Right atrium auricular region (tissue), 2 donors: ENCODE measurements at places on chromosomes 11 and 22. TPM values are rescaled to one million over a fixed set of nuclear protein-coding genes. Genes with fewer than 3 reads are reported as not detected.

The JAML gene
- total RNA-seq = 2.2 TPM

The TYR gene
- total RNA-seq = not detected

The HTR3B gene
- total RNA-seq = not detected

The GAS2 gene
- 6.5 TPM for total RNA-seq

- DNase-seq = no peak
These were observed 736.0 kb upstream of the CCDC90B start for GRCh38 chr11:84022201-84022600.

- DNase-seq = no peak
These were observed 891 bp downstream of the SAMM50 start for GRCh38 chr22:43955883-43956782.

- DNase-seq = no peak
These were observed 93.2 kb downstream of the RELT start for GRCh38 chr11:73469401-73469800.

DNA sequence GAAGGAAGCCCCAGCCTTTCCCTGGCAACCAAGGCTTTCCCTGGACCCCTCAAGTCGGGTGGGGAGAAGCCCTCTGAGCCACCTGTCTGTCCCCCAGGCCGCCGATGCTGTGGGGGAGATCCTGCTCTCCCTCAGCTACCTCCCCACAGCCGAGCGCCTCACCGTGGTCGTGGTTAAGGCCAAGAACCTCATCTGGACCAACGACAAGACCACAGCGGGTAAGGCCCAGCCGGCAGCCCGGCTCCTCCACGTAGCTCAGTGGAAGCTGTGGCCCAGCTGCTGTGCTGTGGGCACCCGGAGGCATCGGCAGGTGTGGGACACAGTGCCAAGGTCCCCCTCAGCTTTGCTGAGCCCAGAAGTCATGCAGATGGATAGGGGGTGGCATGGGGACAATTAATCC is 12.2 kb upstream of the RHOD start:
- DNase-seq = no peak

DNA sequence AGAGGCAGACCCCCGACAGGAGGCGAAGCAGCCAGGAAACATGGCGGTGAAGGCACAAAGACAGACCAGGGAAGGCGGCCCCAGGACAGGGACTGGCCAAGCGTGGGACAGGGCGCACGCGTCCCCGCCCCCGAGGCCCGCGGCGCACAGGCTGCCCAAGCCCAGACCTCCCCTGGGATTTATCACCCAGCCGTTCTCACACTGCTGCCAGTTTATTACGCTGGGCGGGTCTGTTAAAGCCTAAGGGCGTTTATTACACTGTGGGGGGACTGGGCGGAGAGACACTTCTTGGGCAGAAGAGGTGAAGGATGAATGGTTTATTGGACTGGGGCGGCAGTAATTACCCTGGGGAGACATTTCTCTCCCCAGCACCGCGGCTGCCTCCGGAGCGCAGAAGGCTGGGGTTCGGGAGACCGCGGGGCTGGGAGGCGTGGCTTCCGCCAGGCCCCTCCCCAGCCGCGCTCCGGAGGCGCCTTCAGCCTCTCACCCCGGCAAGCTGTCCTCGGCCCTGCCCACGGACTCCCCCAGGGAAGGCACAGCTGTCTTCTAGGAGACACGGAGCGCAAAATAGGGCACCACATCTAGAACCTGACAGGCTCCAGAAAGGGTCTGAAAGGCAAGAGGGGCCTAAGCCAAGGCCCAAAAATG is 47.1 kb downstream of the SLC22A12 start:
- no peak for DNase-seq

GRCh38 chr11:117498791-117499190 is 171.1 kb downstream of the CEP164 start:
- no peak for DNase-seq

GRCh38 chr11:121421149-121421901 is 30.8 kb upstream of the SORL1 start:
- no peak for DNase-seq

DNA sequence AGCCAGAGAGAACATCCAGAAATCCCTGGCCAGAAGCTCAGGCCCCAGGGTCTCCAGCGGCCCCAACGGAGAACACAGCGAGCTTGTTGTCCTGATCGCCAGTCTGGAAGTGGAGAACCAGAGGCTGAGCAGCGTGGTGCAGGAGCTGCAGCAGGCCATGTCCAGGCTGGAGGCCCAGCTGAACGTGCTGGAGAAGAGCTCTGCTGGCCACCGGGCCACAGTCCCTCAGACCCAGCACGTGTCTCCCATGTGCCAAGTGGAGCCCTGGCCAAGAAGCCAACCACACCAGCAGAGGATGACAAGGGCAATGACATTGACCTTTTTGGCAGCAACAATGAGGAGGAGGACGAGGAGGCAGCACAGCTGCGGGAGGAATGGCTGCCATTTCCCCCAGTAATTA is 20.6 kb upstream of the SCGB1D1 start:
- no peak for DNase-seq

DNA sequence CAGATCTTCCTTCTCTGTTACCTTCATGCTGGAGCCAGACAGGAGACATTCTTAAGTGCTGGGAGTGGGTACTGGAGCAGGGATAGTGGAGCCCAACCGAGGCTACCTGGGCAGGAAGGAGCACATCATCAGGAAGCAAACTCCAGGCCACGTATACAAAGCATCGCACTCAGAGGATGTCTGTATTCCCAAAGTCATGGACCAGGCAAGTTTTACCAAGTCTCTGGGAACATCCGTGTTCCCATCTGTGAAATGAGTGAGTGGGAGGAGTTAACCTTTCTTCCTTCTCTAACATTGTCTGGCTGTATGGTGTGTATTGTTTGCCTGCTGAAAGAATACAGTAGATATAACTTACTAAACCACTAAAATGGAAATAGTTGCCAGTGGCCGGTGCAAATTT is 175.0 kb upstream of the TMEM45B start:
- DNase-seq = no peak

DNA sequence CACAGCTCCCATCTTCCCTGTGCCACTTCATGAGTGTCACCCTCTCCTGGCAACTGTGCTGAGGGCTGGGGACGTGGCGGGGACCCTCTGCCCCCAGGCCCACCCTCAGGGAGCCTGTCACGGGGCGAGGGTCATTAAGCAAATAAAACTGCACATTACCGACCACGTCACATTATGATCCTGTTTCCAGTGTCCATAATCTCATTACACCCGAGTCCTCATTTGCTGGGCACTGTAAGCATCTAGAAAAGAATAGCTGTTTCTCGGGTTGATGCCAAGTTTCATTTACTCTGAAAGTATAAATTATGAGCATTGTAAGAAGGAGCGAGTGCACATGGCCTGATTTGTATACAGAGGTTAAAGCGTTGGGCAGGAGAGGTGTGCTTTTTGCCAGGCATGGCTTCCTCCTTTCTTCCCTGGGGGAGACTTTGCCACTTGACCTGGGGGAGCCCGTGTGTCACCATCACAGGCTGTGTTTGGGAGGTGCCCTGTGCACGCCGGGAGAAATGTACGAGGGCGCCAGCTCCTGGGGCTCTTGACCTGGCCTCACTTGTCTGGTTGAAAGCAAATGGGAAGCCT is 50.5 kb downstream of the LRP5 start:
- DNase-seq = no peak

DNA sequence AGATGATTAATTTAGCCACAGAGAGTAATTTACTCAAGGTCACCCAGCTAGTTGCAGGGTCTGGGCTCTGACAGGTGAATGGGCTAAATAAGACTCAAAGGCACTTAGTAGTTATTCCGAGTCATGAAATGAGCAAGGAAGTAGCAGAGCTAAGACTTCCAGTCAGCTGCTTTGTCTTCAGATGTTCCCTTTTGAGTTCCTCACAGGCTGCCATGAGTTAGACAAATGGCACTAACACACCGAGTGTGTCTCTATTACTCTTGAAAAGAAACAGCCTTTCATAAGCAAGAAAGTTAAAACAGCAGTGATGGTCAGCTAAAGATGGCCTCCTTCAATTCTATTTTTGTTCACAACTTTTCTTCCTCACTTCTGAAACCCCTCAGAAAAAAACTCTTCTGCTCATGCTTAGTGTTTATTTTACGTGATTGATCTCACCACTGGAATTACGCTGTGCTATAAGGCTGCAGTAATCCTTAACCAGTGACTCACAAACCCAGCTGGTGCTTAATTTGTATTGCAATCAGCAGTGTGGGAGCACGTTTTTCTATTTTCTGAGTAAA is 389.1 kb downstream of the AASDHPPT start:
- DNase-seq = no peak

DNA sequence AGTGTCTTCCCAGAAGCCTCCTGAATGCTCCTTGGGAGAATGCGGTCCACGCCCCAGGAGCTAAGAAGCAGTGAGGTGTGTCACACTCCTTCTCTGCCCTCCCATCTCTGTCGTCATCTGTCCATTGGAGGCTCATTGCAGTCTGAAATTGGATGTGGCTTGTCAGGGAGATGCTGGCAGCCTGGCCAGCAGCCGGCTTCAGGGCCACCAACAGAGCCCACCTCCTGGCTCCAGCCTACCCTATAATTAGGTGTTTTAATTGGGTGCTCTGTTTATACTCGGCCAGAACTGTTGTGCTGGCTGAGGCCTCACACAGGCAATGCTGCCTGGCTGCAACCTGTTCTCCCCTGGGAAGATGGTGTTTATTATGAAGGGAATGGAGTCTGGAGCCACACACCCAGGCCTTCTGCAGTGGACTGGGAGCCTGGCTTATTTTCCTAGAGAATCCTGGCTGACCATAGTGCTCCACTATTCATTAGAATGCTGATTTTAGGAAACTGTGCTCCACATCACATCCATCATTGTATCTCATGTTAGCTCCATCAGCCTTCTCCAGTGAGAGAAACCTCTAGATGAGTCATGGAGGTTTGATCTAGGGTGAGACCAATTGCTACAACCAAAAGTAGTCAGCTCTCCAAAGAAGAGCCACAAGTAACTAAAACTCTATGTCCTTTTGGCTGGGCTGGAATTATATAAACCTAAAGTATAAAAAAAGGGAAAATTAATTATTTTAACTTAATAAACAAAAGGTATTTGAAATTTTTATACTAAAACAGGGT is 86.8 kb upstream of the CRTAM start:
- no peak for DNase-seq

DNA sequence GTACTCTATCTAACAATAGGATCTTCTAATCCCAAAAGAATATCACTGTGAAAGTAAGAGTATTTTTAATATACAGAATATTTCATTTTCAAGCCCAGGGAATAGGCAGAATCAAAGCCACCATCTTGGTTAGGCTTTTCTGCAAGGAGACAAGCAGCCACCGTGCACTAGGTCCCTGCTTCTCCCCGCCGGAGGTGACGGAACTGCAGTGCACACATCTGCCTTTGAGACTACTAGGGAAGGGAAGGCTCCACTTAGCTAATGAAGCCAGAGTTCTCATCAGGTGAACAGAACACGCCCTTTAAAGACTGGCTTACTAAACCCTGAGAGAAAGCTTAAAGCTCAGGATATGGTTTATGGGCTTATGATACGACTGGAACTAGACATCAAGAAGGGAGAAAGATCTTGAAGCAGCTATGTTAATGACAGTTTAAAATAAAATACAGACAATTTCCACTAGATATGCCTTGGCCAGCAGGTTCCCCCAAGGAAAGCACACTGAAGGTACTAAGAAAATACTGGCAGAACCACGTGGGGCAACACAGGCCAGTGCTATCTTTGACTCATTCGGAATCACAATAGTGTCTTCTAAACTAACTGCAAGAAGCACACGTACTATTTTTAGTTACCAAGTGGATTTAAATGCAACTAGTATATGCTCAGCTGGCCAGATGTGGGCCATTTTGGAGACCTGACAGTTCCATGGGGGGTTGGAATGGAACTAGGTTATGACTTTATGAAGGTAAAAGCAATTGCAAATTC is 127.4 kb upstream of the LMO1 start:
- no peak for DNase-seq

DNA sequence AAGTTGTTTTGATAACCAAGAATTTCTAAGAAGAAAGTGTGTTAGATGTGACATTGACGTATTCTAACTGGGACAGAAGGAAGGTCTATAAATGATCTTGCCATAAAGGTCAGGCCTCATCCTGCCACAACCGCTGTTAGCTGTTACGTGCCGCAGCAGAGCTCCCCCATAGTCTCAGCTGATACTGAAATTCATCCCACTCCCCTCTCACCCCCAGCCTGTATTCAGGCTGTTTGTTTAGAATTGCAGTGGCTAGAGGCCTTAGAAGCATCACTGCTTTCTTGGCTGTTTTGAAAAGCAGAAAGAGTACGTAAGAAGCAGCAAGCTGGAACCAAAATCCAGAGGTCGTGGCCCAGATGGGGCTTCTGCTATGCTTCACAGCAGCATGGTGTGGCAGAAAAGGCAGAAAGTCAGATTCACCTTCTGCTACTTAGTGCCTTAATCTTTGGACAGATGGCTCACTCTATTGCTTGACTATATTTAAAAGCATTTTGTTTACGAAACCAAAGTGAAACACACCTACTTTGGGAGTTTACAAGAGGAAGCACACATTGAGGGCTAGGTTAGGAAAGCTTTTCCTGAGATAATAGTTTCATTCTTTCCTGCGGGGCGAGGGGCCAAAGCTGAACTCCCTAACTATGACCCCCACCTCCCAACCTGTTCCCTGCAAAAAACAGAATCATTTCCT is 950 bp upstream of the LAYN start:
- no peak for DNase-seq

- no peak for DNase-seq
These were observed 224.6 kb downstream of the MN1 start for GRCh38 chr22:27576815-27577573.

GRCh38 chr11:1151366-1152315 is 6.1 kb upstream of the MUC5AC start:
- peak; percentile 54 for DNase-seq

GRCh38 chr22:41779929-41780505 is 20.5 kb upstream of the CCDC134 start:
- no peak for DNase-seq

DNA sequence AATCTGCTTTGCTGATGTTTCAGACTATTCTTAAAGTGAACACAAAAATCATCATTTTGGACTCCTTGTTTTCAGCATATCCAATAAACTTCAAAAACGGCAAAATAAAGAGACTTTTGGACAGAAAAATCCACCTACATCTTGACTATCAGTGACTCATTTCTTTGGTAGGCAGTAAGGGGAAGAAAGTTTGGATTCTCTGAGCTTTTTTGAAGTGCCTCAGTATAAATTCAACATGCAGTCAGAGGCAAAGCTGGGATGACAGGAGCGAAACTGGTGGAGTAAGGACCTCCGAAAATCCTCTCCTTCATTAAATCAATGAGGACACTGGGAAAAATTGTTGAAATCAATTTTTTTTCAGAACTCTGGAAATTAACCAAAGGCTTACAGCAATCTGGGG is 29.7 kb downstream of the EFCAB6 start:
- DNase-seq = no peak

- no peak for DNase-seq
These were observed 194.3 kb upstream of the BDNF start for GRCh38 chr11:27894552-27894951.

DNA sequence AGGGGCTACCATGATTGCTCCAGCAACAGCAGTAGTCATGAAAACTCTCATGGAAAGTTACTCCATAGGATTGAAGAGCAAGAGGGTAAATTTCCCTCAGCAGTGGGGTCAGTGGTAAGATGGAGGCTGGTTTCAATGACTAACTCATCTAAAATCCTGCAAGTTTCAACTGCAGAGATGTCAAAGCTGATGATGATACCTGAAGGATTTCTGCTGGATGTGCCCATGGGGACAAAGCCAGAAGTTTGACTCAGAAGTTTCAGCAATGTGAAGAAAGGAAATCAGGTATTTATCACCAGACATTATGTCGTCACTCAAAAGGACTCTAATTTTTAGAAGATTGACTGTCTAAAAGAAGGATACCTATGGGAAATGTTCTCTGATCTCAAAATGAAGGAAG is 29.1 kb downstream of the RAB38 start:
- DNase-seq = no peak

GRCh38 chr11:94185416-94186084 is 56.9 kb downstream of the PANX1 start:
- no peak for DNase-seq
